ENCODE measurements at places on chromosomes 5 and 9.
A peak's percentile ranks its signal among the peaks of the same experiment; 100 is the strongest.

DNA sequence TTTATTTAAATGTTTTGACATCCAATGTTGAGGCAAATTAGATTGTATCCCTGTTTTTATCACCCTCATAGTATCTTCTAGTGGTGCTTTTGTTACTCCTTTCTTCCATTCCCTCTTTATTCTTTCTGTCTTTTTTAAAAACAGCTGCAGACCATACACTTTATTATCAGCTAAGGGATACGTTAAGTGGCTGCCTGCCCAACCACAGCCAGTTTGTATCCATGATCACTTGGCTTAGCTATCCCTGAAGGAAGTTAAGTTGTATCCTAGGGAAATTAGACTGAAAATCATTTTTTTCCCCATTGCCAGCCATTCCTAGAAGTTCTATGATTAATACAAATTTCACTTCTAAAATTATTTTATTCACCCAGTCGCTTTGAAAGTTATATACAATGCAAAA, 1032.7 kb downstream of the NR2F1-AS1 start:
- no peaks in the 10 kb centered on the region for H3K27me3 ChIP-seq
- H3K36me3 ChIP-seq: no peaks in the 10 kb centered on the region
- no peak for DNase-seq

GRCh38 chr5:74407701-74408100, 232.8 kb downstream of the ENC1 start:
- H3K4me3 ChIP-seq: no peak overlapping the region
- H3K36me3 ChIP-seq: no peaks in the 10 kb centered on the region
- DNase-seq: no peak
- no peaks in the 10 kb centered on the region for H3K27me3 ChIP-seq
- H3K27ac ChIP-seq: no peak overlapping the region
- H3K4me1 ChIP-seq: no peaks in the 10 kb centered on the region

DNA sequence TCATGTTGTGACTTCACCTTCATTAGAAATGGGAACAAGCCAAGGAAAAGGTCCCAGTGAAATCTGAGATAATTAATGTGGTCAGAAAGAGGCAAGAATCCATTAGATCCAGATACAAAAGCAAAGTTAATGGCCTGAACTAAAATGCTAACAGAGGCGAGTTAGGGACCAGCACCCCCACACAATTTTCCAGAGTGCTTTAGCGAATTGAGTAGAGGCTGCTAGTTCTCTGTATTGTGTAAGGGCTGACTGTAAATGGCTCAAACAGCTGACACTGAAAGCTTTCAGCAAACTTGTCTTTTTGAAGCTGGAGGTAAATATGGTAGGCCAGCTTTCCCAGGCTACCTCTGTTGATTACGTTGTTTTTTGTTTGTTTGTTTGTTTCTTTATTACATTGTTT, 75.5 kb downstream of the CSNK1A1 start:
- H3K4me1 ChIP-seq: no peaks in the 10 kb centered on the region
- no peak overlapping the region for H3K4me3 ChIP-seq
- H3K36me3 ChIP-seq: no peaks in the 10 kb centered on the region
- H3K27ac ChIP-seq: no peak overlapping the region

DNA sequence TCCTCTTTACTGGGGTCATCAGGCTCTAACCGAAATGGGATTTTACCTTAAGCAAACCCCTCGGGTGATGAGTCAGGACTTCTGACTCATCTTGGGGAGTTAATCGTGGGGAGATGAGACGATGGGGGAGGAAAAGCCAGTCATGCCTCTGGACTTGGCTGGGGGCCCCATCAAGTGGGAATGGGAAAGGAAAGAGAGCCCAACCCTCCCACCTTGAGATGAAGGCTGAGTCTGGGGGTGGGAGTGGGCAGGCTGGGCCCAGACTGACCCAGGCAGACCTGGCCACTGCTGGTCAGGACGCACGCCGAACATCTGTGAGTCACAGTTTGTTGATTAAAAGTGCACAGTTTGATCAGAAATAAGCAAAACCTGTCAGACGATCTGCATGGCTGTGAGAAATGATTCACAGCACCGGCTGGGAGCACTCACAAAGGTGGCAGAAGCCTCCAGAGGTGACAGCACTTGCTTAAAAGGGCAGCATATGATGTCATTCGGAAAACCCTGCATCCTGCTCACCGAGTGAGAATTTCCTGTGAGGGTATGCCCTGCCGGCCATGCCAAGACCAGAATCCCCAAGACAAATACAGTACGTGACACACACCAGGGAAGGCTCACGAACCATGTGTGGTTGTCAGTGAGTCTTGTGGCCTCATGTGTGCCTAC, 50.0 kb upstream of the SLC25A51 start:
- no peak for DNase-seq
- H3K27me3 ChIP-seq: no peaks in the 10 kb centered on the region
- no peaks in the 10 kb centered on the region for H3K4me1 ChIP-seq
- H3K4me3 ChIP-seq: no peak overlapping the region
- no peak overlapping the region for H3K27ac ChIP-seq

DNA sequence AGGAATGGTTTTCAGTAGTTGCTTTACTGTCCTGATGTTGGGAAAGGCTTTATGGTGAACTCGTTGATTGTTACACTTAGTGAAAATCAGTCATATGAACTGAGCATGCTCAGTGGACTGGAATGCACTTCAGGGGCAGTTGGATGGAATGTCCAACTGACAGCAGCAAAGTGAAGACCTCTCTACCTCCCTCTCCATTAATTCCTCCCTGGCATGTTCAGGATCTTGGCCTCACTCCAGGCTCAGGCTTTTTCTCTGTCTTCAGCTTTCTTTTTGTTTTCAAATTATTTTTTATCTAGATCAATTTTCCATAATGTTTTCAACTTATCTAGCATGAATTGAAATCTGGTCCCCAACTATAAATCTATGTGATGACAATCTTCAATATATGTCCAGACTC, at the start of gene MROH2B:
Gene MROH2B, minus strand, starts transcription at position 101 of the 400 bp plus-strand sequence. CDS start 490 bp downstream, outside the sequence.
- no peak for DNase-seq
- no peaks in the 10 kb centered on the region for H3K27me3 ChIP-seq
- no peaks in the 10 kb centered on the region for H3K4me1 ChIP-seq
- no peak within 1 kb of the TSS for H3K4me3 ChIP-seq

- DNase-seq: no peak
- no peaks in the 10 kb centered on the region for H3K4me1 ChIP-seq
- H3K27ac ChIP-seq: no peak overlapping the region
- no peaks in the 10 kb centered on the region for H3K27me3 ChIP-seq
- no peak overlapping the region for H3K4me3 ChIP-seq
Measured at GRCh38 chr9:108612513-108612912, 243.3 kb downstream of the ACTL7B start.

- no peak for DNase-seq
- no peaks in the 10 kb centered on the region for H3K27me3 ChIP-seq
- no peak overlapping the region for H3K4me3 ChIP-seq
- H3K27ac ChIP-seq: no peak overlapping the region
- H3K36me3 ChIP-seq: no peaks in the 10 kb centered on the region
- no peaks in the 10 kb centered on the region for H3K4me1 ChIP-seq
Measured at GRCh38 chr5:174608631-174609097, 115.7 kb upstream of the MSX2 start.

- no peak for DNase-seq
- H3K4me1 ChIP-seq: no peaks in the 10 kb centered on the region
- no peak overlapping the region for H3K27ac ChIP-seq
- H3K27me3 ChIP-seq: no peaks in the 10 kb centered on the region
- no peak overlapping the region for H3K4me3 ChIP-seq
- H3K36me3 ChIP-seq: no peaks in the 10 kb centered on the region
Measured at GRCh38 chr9:137426018-137426681, 3.0 kb downstream of the NOXA1 start.

GRCh38 chr5:177364159-177364962, 6.6 kb downstream of the RGS14 start:
- H3K27me3 ChIP-seq: peaks cover 1% of the 10 kb centered on the region
- no peak for DNase-seq
- H3K36me3 ChIP-seq: no peaks in the 10 kb centered on the region
- H3K27ac ChIP-seq: no peak overlapping the region
- H3K4me1 ChIP-seq: peaks cover 30% of the 10 kb centered on the region

- no peak overlapping the region for H3K4me3 ChIP-seq
- no peaks in the 10 kb centered on the region for H3K27me3 ChIP-seq
- no peak for DNase-seq
- H3K36me3 ChIP-seq: no peaks in the 10 kb centered on the region
- H3K27ac ChIP-seq: no peak overlapping the region
Measured at GRCh38 chr9:112384690-112385089, 4.8 kb downstream of the HSDL2 start.

DNA sequence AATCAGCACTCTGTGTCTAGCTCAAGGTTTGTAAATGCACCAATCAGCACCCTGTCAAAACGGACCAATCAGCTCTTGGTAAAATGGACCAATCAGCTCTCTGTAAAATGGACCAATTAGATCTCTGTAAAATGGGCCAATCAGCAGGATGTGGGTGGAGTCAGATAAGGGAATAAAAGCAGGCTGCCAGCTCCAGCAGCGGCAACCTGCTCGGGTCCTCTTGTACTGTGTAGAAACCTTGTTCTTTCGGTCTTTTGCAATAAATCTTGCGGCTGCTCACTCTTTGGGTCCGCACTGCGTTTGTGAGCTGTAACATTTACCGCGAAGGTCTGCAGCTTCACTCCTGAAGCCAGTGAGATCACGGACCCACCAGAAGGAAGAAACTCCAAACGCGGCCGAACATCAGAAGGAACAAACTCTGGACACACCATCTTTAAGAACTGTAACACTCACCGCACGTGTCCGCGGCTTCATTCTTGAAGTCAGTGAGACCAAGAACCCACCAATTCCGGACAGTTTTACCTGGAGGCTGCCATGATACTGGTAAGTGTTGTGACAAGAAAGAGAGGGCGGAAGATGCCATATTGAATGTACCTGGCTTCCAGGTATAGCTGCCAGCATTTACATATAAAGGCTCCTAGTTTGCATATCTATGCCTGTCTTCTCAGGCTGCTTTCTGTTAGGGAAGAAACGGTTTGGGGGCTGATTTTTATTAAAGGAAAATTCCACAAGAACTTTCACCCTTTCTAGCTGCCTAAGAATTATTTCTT, 758.5 kb upstream of the CTNND2 start:
- no peaks in the 10 kb centered on the region for H3K27me3 ChIP-seq
- H3K4me3 ChIP-seq: peak overlapping the region; percentile 51
- peaks cover 17% of the 10 kb centered on the region for H3K36me3 ChIP-seq
- H3K4me1 ChIP-seq: peaks cover 3% of the 10 kb centered on the region

DNA sequence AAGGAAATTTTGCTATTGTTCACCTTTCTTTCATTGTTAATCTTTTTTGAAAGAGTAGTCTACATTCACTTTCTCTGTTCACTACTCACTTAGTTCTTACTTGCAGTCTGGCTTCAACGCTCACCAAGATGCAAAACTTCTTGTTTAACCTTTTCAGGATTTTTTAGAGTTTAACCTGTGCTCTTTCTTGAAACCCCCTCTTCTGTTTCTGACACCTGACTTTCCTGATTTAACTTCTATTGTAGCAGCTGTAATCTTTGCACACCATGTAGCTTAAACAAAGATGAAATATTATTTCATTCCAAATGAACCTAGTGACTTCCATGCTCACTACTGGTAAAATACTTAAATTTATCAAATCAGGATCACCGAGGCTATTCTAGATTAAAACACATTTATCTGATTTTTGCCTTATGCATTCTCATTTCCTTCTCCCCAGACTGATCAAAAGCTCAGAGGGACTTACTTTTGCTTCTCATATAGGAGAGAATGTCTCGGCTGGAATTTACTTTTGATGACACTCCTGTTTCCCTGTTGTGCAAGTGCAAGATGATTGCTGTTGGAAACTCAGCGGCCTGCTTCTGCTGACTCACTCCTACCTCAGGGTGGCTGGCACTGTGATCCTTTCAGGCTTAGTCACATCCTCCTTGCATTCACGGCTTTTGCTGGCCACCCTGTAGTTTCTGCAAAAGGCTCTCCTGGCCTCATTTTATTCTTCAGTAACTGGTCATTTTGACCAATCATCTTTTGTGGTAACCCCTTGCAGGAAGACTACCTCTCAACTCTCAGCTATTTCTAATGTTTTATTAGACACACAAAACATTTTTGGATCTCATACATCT, 109.3 kb upstream of the IFNE start:
- H3K4me1 ChIP-seq: no peaks in the 10 kb centered on the region
- H3K27ac ChIP-seq: no peak overlapping the region
- no peak for DNase-seq

- H3K36me3 ChIP-seq: no peaks in the 10 kb centered on the region
- H3K4me1 ChIP-seq: peaks cover 6% of the 10 kb centered on the region
- DNase-seq: no peak
Measured at GRCh38 chr9:70411121-70411929, 3.1 kb downstream of the KLF9 start.

GRCh38 chr5:9477537-9477936, 68.3 kb downstream of the SEMA5A start:
- no peak overlapping the region for H3K27ac ChIP-seq
- H3K36me3 ChIP-seq: no peaks in the 10 kb centered on the region
- H3K4me1 ChIP-seq: no peaks in the 10 kb centered on the region
- no peak overlapping the region for H3K4me3 ChIP-seq
- H3K27me3 ChIP-seq: no peaks in the 10 kb centered on the region

- no peaks in the 10 kb centered on the region for H3K27me3 ChIP-seq
- no peaks in the 10 kb centered on the region for H3K36me3 ChIP-seq
- no peak overlapping the region for H3K4me3 ChIP-seq
- DNase-seq: no peak
- peaks cover 9% of the 10 kb centered on the region for H3K4me1 ChIP-seq
- no peak overlapping the region for H3K27ac ChIP-seq
Measured at GRCh38 chr9:28136113-28136512, 562.8 kb upstream of the C9orf72 start.

DNA sequence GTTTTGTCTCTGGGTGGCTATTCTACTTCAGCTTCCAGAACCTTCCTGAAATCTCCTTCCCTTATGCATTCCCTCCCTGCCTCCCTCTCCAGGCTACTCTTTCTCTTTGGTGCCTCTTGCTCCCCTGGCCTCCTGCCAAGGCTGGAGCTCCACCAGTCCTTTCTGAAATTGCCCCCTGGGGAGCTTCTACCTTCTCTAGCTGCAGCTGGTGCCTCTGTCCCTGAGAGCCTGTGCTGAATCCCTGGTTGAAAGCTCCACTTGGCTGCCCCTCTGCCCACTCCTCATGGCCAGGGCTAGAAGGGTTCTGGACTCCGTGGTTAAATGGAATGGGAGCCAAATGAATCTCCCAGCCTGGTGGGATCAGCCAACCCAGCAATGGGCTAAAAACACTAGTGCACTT, 80.1 kb downstream of the COL15A1 start:
- no peaks in the 10 kb centered on the region for H3K36me3 ChIP-seq
- H3K27me3 ChIP-seq: no peaks in the 10 kb centered on the region
- no peak for DNase-seq
- H3K4me1 ChIP-seq: no peaks in the 10 kb centered on the region
- H3K4me3 ChIP-seq: no peak overlapping the region

DNA sequence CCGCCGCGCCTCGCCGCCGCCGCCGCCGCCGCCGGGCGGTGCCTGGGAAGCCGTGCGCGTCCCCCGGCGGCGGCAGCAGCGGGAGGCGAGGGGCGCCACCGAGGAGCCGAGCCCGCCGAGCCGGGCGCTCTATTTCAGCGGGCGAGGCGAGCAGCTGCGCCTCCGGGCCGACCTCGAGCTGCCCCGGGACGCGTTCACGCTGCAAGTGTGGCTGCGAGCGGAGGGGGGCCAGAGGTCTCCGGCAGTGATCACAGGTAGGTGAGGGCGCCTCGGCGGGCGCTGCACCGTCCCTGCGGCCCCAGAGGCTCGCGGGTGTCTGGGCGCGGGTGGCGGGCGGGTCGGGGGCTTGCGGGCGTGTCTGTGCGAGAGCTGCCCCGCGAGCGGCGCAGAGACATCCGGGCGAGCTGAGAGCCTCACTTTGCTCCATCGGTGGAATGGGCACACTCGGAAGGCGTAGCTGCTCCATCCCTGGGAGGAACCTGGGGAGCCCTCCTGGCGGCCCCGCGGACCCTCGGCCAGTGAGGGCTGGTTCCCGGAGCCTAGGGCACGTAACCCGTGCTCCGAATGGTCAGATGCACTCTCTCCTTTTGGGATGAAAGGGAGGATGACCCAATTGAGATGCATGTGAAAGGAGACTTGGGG, 864 bp downstream of the PAPPA start:
- H3K27me3 ChIP-seq: peaks cover 24% of the 10 kb centered on the region
- H3K27ac ChIP-seq: no peak overlapping the region
- peaks cover 13% of the 10 kb centered on the region for H3K4me1 ChIP-seq
